NCI-H2171 (cell line): ENCODE measurements at places on chromosomes 4 and X.

- peak; percentile 11 for DNase-seq
Observed at GRCh38 chrX:74420196-74421035, 877 bp upstream of the SLC16A2 start.

DNA sequence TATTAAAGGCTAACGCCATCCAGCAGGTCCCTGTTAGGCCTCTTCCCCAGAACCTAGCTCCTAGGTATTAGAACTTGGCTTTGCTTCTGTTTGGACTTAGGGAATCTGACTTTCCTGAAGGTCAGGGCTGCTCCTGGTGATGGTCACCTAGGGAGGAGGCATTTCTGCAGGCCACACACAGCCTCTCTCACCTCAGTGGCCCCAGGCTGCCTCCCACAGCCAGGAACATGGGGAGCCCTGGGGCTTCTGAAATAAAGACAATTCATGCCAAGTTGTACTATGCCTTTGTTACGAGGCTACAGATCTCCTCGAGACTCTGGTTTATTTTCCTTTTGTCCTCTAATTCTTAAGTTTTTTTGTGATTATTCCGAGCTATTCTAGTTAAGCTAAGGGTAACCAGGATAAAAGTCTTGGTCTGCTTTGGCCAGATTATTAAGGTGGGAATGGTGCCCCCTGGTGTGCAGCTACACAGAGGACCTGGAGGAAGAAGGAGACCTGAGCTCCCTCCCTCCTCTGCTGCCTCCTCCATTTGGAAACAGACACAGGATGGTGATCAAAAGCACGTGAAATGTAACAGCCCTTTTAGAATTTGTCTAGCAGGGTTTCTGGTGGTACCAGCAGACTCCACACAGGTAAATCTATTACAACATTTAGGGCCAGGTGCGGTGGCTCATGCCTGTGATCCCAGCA, 131.0 kb downstream of the DCLK2 start:
- no peak for DNase-seq

- no peak for DNase-seq
Observed at GRCh38 chr4:52288212-52288855, 237.2 kb downstream of the SPATA18 start.

DNA sequence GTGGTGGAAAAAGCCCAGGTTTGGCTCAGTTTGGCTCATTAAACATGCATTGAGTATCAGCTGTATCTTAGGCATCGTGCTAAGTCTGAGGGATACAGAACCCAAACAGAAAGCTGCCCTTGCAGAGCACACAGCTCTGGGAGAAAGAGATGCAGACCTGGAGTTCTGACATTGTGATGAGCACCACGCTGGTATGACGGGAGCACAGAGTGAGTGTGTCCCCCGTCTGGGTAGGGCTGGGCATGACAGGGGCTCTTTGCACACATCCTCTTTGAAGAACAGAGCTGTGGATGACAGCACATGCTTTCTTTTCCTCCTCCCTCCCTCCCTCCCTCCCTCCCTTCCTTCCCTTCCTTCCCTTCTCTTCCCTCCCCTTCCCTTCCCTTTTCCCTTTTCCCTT, 52.2 kb downstream of the CLCN4 start:
- DNase-seq = no peak

DNA sequence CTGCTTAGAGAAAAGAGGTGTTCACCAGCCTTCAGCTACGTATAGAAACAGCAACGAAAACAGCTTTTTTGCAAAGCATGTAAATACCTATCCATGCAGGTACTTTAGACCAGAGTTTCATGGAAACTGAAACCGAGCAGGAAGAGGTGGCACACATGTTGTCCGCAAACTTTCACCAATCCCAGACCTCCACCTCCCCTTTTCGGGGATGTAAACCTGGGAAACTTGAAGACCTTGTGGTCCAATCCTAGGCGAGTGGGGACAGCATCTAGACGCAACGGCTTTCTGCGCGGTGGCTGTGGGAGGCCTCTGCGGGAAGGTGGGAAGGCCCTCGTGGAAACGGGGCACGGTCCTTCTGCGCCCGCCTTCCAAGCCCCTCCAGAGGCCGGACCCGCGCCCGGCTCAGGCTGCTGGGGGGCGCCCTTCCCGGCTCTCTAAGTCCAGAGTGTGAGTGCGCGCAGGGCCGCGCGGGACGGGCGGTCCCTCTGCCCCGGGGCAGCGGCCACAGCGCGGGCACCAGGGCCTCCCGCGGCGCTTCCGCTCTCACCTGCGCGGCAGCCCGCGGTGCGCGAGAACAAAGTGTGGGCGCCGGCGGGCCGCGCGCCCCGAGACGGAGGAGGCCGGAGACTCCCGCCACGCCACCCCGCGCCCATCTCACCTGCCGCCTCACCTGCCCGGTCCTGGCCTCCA, 830 bp upstream of the SHROOM2 start:
- DNase-seq = no peak

GRCh38 chrX:113287761-113288160, 447.1 kb upstream of the AMOT start:
- no peak for DNase-seq

GRCh38 chr4:172096786-172097185, 283.6 kb downstream of the GALNTL6 start:
- DNase-seq = no peak

DNA sequence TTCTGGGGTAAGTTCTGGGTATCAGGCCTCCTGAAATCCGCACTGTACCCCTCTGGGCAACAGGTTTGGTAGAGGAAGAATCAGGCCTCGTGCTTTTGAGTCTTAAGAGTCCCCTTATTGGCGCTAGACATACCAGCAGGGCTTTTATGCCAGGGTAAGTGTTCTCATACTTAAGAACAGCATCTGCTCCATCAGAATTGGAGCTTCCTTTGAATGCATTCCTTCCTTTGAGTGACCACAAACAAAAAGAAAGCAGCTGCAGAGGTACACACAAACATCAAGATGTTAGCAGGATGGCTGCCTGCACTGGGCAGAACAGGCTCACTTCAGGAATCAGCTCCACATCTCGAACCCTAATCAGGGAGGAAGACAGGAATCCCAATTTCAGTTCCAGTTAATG, 156.8 kb downstream of the MGST2 start:
- DNase-seq = no peak

DNA sequence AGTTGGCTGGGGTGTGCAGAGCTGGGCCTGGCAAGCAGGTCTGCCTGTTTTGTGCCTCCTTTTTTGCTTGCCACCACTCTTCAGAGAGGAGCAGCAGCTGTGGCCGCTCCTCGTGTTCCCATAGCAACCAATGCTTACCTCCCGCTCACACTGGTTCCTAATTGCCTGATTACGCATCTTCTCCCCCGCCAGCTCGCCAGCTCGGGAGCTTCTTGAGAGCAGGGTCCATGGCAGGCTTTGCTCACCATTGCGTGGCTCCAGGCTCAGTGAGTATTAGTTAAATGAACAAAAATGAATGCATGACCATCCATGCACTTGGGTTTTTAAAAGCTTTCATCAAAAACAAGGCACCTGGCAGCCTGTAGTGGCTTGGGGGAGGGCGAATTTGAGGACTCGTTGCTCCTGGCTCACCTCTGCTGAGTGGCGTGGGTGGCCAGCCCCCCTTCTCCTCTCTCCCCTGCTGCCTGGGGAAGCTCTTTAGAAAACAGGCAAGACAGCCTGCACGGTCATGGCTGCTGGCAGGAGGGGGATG, 14.2 kb upstream of the PJA1 start:
- peak; percentile 79 for DNase-seq

- no peak for DNase-seq
Observed at GRCh38 chr4:158125310-158125709, 47.5 kb downstream of the GASK1B start.

- no peak for DNase-seq
Observed at GRCh38 chrX:119880076-119880475, 8.4 kb downstream of the NDUFA1 start.

DNA sequence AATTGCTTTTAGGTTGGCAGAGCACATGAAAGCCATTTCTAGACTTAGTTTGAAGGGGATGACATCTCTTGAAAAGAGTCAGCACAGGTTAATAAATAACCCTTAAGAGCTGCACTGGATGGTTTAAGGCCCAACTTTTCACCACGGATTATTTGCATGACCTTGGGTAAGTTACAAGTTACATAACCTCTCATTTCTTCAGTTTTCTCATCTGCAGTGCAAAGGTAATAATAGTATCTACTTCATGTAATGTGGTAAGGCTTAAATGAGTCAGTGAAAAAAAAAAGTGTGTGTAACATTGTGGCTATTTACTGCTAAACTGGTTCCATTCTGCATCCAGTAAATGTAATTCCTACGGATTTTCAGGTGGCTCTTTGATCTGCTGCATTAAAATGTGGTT, 715.8 kb downstream of the CCSER1 start:
- DNase-seq = no peak

- DNase-seq = no peak
Observed at GRCh38 chrX:147602176-147602696, 309.5 kb upstream of the FMR1 start.

DNA sequence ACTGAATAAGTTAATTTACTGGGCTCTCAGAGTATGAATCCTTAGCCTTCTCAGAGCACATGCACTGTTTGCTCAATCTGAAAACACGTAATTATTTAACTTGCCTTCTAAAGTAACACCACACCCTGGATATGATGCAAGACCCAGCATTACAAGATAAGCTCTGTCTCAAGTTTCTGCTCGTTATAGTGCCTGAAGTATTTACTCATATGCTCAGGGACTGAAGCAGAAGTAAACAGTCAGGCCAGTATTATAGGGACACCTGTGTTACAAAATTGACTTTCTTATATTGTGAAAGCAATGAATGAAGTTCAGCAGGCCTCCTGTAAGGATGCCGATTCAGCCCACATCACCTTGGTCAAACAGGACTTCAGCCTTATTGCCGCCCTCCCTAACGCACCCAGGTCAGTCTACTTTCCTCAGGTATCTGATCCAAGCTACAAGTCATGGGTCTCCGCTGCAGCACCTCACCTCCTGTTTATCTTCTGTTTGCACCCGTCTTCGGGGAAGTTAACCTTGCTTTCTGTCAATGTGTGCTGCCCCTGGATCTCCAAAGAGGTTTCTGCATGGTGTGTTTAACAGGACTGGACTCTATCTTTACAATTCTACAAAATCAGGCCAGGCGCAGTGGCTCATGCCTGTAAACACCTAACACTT, 42.8 kb upstream of the KLF3 start:
- no peak for DNase-seq

DNA sequence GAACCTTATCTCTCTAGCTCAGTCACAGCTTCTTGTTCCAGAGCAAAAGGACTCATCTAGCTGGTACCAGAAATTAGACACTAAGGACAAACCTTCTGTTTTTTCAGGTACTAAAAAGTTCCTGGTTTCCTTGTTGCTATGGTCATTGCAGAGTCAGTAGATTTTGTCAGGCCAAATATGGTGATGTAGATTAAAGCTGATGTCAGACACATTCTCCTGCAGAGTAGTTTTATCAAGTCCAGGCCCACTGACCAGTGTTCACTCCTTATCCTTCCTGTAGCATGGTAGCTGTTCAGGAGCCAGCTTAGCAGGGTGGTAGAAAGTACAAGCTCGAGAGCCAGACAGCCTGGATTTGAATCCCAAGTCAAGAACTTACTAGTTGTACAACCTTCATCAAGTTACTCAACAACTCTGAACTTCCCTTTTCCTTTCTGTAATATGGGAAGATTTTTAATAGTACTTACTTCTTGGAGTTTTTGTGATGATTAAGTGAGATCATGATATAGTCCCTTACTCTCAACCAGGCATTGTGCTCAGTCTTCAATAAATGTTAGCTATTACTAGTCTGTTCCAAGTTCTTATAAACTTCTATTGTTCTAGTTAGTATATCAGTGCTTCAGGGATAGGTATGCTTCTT, 17.9 kb downstream of the OCRL start:
- no peak for DNase-seq

DNA sequence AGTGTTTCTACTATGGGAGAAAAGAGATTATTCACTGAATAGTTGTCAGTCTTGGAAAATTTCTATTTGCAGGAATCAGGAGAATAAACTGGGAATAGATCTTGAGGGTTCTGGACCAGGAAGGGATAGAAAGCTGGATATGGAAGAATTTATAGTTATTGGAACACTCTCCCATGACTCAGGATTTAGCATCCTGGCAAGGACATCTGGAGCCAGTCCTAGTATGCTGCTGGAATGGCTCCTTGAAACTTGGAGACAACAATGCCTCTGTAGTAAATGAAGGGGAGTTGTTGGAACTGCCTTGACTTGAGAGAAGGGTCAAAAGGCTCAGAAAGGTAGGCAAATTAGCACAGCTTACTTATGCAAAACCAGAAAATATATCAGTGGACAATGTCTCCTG, 23.5 kb upstream of the THOC2 start:
- no peak for DNase-seq

GRCh38 chr4:78019414-78019813, 37.7 kb upstream of the FRAS1 start:
- no peak for DNase-seq

DNA sequence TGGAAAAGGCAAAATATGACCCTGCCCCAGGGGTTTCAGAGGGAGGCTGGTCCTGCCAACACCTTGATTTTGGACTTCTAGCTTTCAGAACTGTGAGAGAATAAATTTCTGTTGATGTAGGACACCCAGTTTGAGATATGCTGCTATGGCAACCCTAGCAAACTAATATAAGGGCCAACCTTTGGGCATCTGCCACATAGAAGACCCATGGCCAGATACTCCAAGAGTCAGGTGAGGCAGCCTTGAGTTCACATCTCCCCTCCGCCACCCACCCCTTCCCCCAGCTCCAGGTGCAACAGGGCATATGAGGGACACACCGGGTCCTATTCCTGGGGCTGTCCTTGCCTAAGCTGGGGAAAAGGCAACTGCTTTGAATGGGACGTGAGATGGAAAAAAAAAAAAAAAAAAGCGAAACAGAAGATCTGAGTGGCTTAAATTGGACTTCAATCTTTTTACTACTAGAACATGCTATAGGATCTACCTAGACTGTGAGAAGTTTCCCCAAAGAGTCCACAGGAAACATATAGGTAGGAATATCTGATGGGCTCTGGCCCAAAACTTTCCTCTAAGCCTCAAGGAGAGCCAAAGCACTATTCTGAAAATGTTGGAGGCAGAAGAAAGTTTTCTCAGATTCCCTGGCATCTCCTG, 56.5 kb upstream of the PROM1 start:
- DNase-seq = no peak
